ENCODE measurements at places on chromosomes 16 and 17.

DNA sequence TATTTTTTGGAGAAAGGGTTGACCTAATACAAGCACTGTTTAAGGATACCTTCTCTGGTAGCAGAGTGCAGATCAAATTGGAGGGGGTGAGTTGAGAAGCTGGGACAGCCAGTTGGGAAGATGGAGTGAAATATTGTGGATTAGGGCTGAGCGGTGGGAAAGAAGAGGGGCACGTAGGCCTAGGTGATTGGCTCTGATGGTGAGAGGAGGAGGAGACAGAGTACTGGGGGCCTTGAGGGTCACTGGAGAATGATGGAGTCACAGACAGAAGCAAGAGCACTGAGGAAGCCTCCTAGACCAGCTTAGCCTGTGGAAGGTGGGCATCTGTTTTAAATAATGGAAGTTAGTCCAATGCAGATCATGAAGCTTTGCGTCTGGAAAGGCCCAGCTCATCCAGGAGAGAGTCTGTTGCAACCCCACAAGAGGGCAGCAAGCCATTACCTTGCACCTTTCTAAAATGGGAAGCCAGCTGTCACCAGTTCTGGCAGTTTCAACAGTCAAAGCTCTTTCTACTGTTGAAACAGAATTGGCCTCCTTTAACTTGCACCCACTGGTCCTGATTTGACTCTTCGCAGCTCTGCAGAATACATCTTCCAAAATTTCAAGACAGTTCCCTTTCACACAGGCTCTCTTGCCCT, 11.8 kb downstream of the SLC9A5 start:
- no peak for DNase-seq

DNA sequence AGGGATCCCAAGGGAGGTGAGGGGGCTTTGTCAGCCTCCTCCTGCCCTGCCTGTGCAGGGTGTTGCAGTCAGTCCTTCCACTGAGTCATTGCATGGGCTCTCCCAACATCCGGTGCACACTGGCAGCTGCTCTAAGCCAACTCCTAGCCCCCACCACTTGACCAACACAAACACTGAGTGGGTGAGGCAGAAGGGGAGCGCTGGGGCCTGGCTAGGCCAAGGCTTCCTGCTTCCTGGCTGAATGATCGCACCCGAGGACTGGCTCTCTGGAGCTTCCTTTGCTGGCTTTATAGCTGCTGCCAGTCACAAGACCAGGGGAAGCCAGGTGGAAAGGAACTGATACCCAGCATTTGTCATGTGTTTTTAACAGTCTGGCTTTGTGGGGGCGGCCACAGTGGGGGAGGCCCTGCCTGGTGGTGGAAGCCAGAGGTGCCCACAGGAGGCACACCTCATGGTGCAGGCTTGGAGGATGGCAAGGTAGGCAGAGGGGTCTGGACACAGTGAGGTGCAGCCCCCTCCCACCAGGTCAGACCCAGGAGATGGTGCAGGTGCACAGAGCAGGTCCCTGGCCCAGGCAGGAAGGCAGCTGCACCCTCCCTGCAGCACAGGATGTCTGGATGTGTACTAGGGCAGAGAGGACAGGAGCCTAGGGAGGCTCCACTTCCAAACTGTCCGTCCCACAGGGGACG, 6.8 kb downstream of the MPG start:
- DNase-seq: no peak

- DNase-seq: no peak
Measured at GRCh38 chr17:64177311-64178010, 47.5 kb upstream of the ERN1 start.

DNA sequence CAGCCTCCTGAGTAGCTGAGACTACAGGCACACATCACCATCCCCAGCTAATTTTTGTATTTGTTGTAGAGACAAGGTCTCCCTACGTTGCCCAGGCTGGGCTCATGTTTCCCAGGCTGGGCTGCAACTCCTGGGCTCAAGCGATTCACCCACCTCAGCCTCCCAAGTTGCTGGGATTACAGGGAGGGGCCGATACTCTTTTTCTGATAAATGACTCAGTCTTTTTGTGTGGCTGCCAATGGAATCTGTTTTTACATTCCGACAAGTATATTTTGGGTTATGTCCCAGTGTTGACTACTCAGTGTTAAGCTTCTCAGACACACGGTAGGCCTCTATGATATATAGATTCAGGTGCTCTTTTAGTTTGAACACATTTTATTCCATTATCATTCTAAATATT, 58.1 kb downstream of the SLFN11 start:
- no peak for DNase-seq

GRCh38 chr16:1900452-1900774, 17.8 kb downstream of the HS3ST6 start:
- DNase-seq: peak; percentile 96

DNA sequence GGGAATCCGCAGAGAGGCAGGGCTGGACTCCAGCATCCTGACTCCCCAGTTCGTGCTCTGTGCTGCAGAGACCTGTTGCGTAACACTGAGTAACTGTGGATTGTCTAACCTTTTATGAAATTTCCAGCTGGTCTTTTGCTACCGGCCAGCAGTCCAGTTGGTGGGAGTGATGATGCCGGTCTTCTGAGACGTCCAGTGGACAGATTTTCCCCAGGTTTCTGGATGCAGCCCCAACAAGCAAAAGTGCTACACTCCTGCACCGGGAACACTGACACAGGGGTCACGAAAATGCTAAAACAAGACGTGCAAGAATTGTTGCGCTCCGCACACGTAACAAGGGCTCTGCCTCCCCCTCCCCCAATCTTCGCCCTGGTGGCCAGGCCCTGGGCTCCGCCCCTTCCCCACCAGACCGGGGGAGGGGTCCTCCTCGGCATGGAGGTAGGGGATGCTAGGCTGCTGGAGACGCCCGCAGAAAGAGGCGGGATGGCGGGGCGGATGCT, 701 bp upstream of the MRC2 start:
- no peak for DNase-seq

DNA sequence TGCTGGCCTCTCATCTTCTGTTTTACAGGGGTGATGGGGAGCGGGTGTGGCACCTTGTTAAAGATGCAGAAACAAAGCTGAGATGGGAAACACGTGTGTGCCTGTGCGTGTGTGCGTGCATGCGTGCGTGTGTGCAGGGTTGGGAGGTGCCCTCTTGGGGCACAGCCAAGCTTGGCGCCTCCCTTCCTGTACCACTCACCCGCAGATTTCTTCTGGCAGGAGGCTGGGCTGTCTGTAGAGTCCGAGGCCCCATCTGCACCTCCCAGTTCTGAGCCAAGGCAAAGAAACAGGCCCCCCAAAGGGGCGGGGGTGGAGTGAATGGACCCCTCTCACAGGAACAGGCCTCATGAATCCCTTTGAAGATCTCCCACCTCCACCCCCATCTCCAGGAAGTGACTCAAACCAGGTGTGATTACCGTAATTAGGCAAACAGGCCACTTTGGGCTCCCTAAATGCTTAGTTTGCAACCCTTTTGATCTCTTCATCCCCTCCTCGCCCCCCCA, 20.9 kb downstream of the TNS4 start:
- no peak for DNase-seq

- DNase-seq: no peak
Measured at GRCh38 chr17:31416503-31416923, 25.0 kb downstream of the RAB11FIP4 start.

GRCh38 chr16:19860166-19861041, 24.2 kb downstream of the GPRC5B start:
- DNase-seq: no peak

DNA sequence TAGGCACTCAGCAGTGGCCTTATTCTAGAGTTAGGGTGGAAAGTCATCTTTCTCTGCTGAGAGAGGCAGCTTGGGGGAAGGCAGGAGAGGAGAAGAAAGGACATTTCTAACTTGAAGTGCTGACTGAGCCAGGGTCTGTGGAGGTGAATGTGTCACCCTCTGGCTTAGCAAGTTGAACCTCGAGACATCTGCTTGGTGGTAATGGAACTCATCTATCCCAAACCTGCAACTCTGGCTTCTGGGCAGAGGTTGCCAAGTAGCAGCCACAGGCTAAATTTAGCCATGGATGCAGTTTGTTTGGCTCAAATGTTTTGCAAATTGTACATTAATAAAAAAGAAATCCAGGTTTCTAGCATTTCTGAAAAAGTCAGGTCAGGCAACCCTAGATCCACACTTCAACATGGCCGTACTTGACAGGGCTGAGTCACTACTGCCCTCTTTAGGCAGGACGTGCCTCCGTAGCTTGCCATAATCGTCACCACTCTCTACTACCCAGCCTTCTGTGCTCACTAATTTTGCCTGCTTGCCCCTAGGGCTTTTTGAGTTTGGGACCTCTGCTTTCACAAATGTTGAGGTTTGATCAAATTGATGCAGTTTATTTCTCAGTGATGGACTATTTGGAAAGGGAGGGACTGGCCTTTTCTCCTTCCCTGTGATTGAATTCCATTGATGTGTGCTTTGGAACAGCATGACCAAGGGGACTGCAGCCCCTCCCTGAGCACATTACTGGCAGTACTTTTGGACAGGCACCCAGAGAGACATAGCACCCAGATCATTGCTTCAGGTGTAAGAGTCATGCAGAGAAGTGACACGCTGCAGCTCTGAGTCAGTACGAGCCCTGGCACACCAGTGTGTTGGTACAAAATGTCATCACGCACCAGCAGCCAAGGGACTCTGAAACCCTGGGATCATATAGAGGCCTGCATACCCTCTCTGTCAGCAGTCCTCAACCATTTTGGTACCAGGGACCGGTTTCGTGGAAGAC, 5.2 kb downstream of the CDH13 start:
- no peak for DNase-seq

- no peak for DNase-seq
Measured at GRCh38 chr16:78817200-78817739, 717.8 kb downstream of the WWOX start.

Measured in NCI-H187 (cell line).